ENCODE measurements at places on chromosomes 4 and X.

DNA sequence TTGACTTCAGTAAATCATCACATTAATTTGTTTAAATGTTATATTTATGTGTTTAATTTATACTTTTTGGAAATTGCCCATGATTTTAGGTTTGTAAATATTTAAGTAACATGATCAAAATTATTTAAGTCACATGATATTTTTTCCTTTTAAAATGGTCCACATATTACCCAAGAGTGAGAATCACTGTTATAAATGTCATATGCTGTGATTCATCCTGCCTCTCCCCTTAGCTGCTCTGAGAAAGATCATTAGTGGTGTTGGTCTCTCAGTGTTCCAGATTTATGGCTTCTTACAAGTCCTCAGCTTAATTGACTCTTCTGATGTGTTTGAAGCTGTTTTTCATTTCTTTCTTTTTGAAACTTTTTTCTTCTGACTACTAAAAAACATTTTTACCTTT is 70.1 kb downstream of the SPANXN4 start:
- no peak for DNase-seq

- DNase-seq = no peak
Measured at GRCh38 chrX:153516073-153516472, 1.4 kb upstream of the ATP2B3 start.

- DNase-seq = no peak
Measured at GRCh38 chr4:77393996-77394395, 211.6 kb upstream of the CXCL13 start.

GRCh38 chr4:53592122-53592521 is 836 bp upstream of the LNX1 start:
- DNase-seq = no peak

DNA sequence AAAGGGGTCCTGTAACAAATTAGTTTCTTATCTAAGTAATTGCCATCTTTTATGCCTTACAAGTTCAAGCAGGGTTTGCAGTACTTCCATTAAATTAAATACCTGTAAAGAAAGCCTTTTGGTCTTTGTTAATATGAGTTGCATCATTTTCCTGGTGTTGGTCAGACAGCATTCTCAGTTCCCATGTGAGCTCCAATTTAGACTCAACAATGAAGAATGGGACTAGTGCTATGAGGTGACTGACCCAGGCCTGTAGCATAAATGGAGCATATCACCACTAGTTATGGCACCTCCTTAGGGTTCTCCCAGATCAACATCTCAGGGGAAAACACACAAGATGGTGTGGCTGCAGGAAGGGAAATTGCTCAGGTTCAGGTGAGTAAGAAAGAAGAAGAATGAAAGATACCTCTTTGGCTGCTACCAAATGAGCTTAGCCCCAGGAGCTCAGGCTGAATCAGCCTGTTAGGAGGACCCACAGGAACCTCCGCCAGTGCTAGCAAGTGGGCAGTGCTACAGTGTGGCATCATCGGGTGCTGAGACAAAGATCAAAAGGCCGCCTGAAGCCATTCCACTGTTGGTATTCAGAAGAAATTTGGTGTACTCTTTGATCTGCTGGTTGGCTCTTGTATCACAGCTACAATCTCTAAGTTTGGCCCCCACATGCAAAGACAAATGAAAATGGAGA is 1.8 kb downstream of the TTC29 start:
- DNase-seq = no peak

GRCh38 chr4:16687011-16687410 is 211.4 kb downstream of the LDB2 start:
- DNase-seq = no peak

All from ACHN (cell line).